Astrocyte (in vitro differentiated cells and primary cell): ENCODE measurements at places on chromosomes 6 and 20. TPM values are rescaled to one million over a fixed set of nuclear protein-coding genes. Genes with fewer than 3 reads are reported as not detected.

The SLC52A3 gene
- 0.09 TPM in 1 of 2 replicates, not detected in the other for total RNA-seq

The SSTR4 gene
- total RNA-seq: not detected in 2 replicates

The TMEM217 gene
- 7.3 and 8.2 TPM in 2 replicates for total RNA-seq

The SLC22A3 gene
- 0.57 and 0.89 TPM in 2 replicates for total RNA-seq

The REV3L gene
- 18.2 and 23.0 TPM in 2 replicates for total RNA-seq

The LTB gene
- total RNA-seq: 0.26 and 0.52 TPM in 2 replicates

The APCDD1L gene
- total RNA-seq: 16.4 and 23.3 TPM in 2 replicates

- no peak overlapping the region for H3K4me3 ChIP-seq
- no peak overlapping the region for H3K27ac ChIP-seq
- H3K4me1 ChIP-seq: peaks cover 6% of the 10 kb centered on the region
- no peaks in the 10 kb centered on the region for H3K27me3 ChIP-seq
- DNase-seq: peak; percentile 29
Measured at GRCh38 chr6:92777146-92777740, 642.1 kb downstream of the EPHA7 start.

DNA sequence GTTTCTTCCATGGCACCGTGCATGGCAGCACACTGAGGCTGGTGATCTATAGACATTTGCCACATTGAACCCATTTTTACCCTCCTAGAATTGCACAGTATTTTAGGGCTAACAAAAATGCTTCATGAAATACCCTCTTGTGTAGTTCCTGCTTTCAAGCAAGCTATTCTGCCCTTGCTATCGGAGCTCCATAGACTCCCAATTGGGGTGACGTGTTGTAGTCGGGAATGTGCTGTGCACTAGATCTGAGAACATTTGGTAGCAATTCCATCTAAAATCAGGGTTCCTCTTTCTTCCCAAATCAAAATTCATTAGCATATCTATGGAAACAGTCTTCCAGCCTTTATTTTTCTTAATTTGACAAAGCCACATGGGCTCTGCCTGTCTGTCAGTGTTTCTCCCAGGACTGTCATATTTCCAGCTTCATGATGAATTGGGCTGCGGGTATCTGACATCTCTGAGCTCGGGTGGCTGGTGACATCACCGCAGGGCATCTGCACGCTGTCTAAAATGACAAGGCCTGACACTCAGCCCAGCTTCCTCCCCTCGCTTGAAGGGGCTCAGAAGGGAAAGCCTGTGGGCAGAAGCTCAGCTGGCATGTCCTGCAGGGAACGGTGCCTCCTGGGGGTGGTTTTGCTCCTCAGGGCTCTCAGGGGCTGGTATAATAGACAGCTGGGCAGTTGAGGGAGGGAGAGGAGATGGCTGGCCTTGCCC is 406.4 kb downstream of the QKI start:
- no peak overlapping the region for H3K27ac ChIP-seq
- DNase-seq: no peak
- H3K4me1 ChIP-seq: no peaks in the 10 kb centered on the region
- H3K36me3 ChIP-seq: no peaks in the 10 kb centered on the region
- no peak overlapping the region for H3K4me3 ChIP-seq
- H3K27me3 ChIP-seq: peaks cover 2% of the 10 kb centered on the region

DNA sequence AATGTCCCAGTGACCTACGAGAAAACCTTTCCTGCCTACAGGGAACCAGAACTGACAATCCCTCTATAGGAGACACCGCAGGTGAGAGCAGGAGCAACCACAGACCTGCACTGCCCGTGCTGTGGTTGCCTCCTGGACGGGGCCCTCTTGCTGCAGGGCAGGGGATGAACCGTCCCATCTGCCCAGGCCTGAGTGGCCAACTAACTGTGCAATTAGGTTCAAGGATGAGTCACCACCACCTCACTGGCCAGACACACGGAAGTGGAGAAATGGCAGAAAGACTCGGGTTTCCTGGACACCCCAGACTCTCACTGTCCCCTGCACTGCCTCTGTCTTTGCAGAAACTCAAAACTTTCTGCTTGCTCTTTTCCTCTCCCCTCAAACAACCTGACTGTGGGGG is 13.8 kb upstream of the HLA-G start:
- no peak for DNase-seq
- no peaks in the 10 kb centered on the region for H3K36me3 ChIP-seq
- H3K4me3 ChIP-seq: no peak overlapping the region
- no peaks in the 10 kb centered on the region for H3K4me1 ChIP-seq

DNA sequence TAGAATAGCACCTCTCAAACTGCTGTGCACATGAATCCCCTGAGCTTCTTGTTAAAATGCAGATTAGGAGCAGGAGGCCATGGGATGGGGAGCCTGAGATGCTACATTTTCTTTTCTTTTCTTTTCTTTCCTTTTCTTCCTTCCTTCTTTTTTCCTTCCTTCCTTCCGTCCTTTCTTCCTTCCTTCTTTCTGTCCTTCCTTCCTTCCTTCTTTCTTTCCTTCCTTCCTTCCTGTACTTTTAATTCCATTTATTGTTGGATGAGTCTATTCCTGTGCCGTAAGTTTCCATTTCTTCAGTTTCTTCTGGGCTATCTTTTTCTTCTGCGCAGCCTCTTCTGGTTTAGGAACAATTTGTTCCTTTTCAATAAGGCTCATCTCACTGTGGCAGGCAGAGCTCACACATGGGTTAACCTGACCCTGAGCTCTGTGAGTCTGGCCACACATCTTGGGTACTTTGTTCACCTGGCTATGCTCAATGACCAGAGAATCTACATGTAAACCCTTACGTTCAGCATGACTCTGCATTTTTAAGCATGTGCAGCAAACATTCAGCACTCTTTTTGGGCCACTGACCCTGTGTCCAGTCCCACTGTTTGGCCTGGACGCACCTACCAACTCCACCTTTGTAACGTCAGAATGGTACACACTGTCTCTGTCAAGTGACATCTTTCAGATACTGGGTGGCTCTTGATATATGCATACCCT is 114.7 kb upstream of the INSM1 start:
- no peaks in the 10 kb centered on the region for H3K4me1 ChIP-seq
- no peak for DNase-seq
- no peaks in the 10 kb centered on the region for H3K36me3 ChIP-seq
- no peak overlapping the region for H3K4me3 ChIP-seq

- H3K36me3 ChIP-seq: peaks cover 5% of the 10 kb centered on the region
- no peak overlapping the region for H3K4me3 ChIP-seq
- peak; percentile 52 for DNase-seq
- no peak overlapping the region for H3K27ac ChIP-seq
- no peaks in the 10 kb centered on the region for H3K27me3 ChIP-seq
Measured at GRCh38 chr20:37522260-37523011, 1.4 kb downstream of the NNAT start.

GRCh38 chr6:143746202-143747119 is 68.7 kb downstream of the PHACTR2 start:
- no peaks in the 10 kb centered on the region for H3K36me3 ChIP-seq
- H3K27me3 ChIP-seq: no peaks in the 10 kb centered on the region

GRCh38 chr6:9292975-9293374 is 857.6 kb upstream of the SLC35B3 start:
- no peak overlapping the region for H3K4me3 ChIP-seq
- no peaks in the 10 kb centered on the region for H3K27me3 ChIP-seq
- no peaks in the 10 kb centered on the region for H3K4me1 ChIP-seq
- peak; percentile 80 for DNase-seq

- no peaks in the 10 kb centered on the region for H3K4me1 ChIP-seq
- no peaks in the 10 kb centered on the region for H3K27me3 ChIP-seq
- H3K27ac ChIP-seq: no peak overlapping the region
- DNase-seq: no peak
- H3K36me3 ChIP-seq: no peaks in the 10 kb centered on the region
Measured at GRCh38 chr6:64301307-64302236, 666.0 kb downstream of the PHF3 start.

- H3K4me3 ChIP-seq: no peak overlapping the region
- no peak for DNase-seq
- no peaks in the 10 kb centered on the region for H3K36me3 ChIP-seq
- H3K27me3 ChIP-seq: no peaks in the 10 kb centered on the region
- H3K4me1 ChIP-seq: no peaks in the 10 kb centered on the region
Measured at GRCh38 chr6:169866140-169866534, 114.7 kb downstream of the ERMARD start.

GRCh38 chr20:57619051-57619831 is 985 bp downstream of the ZBP1 start:
- no peaks in the 10 kb centered on the region for H3K36me3 ChIP-seq
- no peak overlapping the region for H3K27ac ChIP-seq
- H3K4me1 ChIP-seq: peaks cover 5% of the 10 kb centered on the region

- no peaks in the 10 kb centered on the region for H3K36me3 ChIP-seq
- no peak overlapping the region for H3K27ac ChIP-seq
- no peak for DNase-seq
Measured at GRCh38 chr20:59404749-59405148, 104.3 kb downstream of the EDN3 start.

- H3K4me3 ChIP-seq: no peak overlapping the region
- no peaks in the 10 kb centered on the region for H3K36me3 ChIP-seq
- H3K4me1 ChIP-seq: no peaks in the 10 kb centered on the region
- H3K27ac ChIP-seq: no peak overlapping the region
- H3K27me3 ChIP-seq: no peaks in the 10 kb centered on the region
- no peak for DNase-seq
Measured at GRCh38 chr6:151186804-151187330, 52.9 kb upstream of the AKAP12 start.

DNA sequence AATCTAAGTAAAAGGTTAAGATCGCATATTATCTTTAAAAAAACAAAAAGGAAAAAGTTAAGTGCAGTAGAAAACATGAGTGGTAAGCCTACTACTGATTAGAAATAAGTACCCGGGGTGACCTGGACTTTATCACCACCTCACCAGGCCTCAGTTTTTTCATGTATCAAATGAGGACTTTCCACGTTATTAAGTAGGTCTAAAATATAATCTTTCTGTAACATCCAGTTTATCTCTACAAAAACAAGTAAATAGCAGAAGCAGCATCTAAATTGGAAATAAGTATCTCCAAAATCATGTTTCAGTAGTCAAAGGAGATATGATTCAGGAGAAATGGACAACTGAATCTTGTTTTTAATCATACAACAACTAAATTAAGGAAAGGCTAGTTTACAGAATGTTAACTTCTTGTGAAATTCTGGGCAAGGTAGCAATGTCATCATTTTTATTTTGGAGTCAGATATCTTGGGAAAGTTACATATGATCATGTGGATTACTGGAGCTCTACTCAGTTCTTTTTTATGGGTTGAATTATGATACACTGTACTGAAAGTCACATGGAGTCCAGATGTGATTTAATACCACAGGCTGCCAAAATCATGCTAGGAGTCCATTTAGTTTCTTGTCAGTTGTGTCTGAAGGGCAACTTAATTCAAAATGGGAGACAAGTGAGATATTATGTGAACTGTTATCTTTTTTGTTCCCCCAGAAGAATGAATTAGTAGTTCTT is 114.7 kb upstream of the PRL start:
- H3K4me1 ChIP-seq: no peaks in the 10 kb centered on the region
- H3K27me3 ChIP-seq: no peaks in the 10 kb centered on the region
- no peaks in the 10 kb centered on the region for H3K36me3 ChIP-seq
- H3K27ac ChIP-seq: no peak overlapping the region
- peak; percentile 76 for DNase-seq

DNA sequence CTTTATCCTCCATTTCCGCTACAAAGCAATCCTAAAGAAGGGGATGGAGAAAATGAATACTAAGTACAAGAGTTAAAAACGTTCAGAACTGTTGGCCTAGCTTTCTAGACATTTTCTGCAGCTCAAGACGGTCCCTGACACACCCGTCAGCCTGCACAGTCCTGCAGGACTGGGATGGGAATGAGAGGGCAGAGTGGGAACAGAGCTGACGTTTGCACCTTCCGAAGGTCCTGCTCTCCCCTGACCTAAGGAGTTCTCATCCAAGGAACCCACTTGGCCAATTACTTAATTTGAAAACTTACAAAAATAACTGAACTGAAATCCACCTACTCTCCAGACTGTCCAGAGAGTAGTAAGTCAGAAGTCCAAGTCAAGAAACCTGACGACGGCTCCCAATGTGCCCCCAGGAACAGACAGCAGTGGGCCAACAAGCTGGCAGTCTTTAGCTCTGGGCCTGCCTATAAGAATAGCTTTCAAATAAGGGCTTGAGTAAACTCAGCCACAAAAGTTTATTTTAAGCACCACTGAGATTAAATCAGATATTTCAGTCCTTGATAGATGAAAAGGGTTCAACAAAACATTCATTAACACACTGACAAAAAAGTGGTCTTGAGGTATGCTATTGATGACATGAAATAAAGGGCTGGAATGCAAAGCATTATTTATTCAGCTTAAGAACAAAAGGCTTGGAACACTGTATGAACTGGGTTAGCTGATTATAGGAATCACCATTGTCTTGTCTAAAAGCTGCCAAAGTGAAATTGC is 76.8 kb downstream of the CNKSR3 start:
- DNase-seq: peak; percentile 83
- no peak overlapping the region for H3K27ac ChIP-seq
- peaks cover 17% of the 10 kb centered on the region for H3K4me1 ChIP-seq
- H3K36me3 ChIP-seq: no peaks in the 10 kb centered on the region
- H3K4me3 ChIP-seq: no peak overlapping the region

GRCh38 chr20:53972179-53972578 is 98.2 kb downstream of the BCAS1 start:
- H3K4me3 ChIP-seq: no peak overlapping the region
- DNase-seq: no peak
- no peaks in the 10 kb centered on the region for H3K27me3 ChIP-seq
- no peaks in the 10 kb centered on the region for H3K36me3 ChIP-seq
- H3K4me1 ChIP-seq: no peaks in the 10 kb centered on the region

GRCh38 chr6:53721766-53722165 is 56.2 kb upstream of the KLHL31 start:
- no peaks in the 10 kb centered on the region for H3K27me3 ChIP-seq
- H3K4me1 ChIP-seq: no peaks in the 10 kb centered on the region
- no peak overlapping the region for H3K27ac ChIP-seq
- H3K4me3 ChIP-seq: no peak overlapping the region
- DNase-seq: no peak

DNA sequence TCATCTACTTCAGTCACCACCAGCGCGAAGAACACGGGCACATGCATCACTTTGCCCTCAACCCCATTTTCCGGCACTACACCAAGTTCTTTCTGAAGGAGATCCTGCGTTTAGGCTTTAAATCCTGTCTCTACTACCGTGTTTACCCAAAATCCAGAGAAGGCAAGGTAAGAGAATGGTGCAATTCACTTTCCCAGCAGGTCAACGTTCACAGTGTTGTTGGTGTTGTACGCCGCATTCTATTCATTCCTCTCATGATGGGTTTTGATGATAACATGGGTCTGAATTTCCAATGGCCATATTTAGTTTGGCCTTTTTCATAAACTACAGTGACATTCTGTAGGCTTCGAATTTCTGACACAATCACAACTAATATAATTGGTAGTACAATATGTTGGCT is 144.3 kb downstream of the CFAP61 start:
- H3K27me3 ChIP-seq: peaks cover 2% of the 10 kb centered on the region
- no peak overlapping the region for H3K4me3 ChIP-seq
- no peaks in the 10 kb centered on the region for H3K36me3 ChIP-seq
- H3K27ac ChIP-seq: no peak overlapping the region
- DNase-seq: no peak

GRCh38 chr6:121506761-121507754 is 71.6 kb downstream of the GJA1 start:
- peaks cover 21% of the 10 kb centered on the region for H3K4me1 ChIP-seq
- peak; percentile 91 for DNase-seq
- H3K36me3 ChIP-seq: no peaks in the 10 kb centered on the region

- no peak overlapping the region for H3K27ac ChIP-seq
- DNase-seq: no peak
- no peaks in the 10 kb centered on the region for H3K27me3 ChIP-seq
- H3K36me3 ChIP-seq: no peaks in the 10 kb centered on the region
- H3K4me1 ChIP-seq: peaks cover 18% of the 10 kb centered on the region
Measured at GRCh38 chr6:117481278-117481925, 1.1 kb upstream of the DCBLD1 start.
